ENCODE measurements at places on chromosomes 5 and 9.

- DNase-seq, result no peak
These were observed 219.5 kb downstream of the KCTD16 start for GRCh38 chr5:144390133-144390532.

GRCh38 chr5:17232405-17232804 is 15.0 kb downstream of the BASP1 start:
- no peak for DNase-seq

GRCh38 chr9:7507566-7508270 is 291.9 kb downstream of the DMAC1 start:
- no peak for DNase-seq

- DNase-seq, result no peak
These were observed 26.8 kb downstream of the FAM81B start for GRCh38 chr5:95417971-95418370.

DNA sequence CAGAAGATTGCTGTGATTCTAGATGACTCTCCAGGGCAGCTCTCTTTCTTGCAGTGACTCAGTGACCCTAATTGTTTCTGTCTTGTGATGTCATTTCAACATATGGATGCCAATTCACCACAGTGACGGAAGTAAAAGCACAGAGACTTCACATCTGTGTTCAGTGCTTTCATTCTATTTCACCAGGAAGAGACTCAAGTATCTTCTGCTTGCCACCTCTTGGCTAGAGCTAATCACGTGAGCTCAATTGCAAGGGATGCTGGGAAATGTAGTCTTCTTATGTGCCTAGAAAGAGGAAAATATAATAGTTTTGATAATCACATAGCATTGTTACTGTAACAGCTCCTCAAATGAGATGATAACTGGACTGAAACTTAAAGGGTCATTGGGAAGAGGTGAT is 453.3 kb upstream of the KLF4 start:
- no peak for DNase-seq

GRCh38 chr9:17222932-17223331 is 88.1 kb downstream of the CNTLN start:
- no peak for DNase-seq

DNA sequence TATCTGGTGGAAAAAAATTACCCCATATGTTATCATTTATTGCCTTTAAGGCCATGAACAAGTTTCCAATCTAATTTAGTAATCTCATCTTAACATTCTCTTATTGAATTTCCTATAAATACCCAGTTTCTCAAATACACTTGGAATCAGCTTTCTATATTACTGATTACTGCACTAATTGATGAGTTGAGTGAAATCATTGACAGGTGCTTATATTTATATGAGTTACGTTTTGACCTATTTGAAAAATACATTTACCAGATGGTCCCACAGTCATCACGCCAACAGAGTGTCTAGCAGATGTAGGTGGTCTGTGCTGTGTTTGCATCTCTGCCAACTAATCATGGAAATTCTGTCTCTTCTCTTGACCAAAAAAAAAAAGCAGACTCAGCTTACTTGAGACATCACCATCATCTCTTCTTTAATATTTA is 307.3 kb upstream of the NREP start:
- no peak for DNase-seq

GRCh38 chr5:14305045-14305444 is 161.9 kb downstream of the TRIO start:
- no peak for DNase-seq

GRCh38 chr9:34591248-34591916 is 1.9 kb upstream of the CNTFR start:
- peak; percentile 70 for DNase-seq

DNA sequence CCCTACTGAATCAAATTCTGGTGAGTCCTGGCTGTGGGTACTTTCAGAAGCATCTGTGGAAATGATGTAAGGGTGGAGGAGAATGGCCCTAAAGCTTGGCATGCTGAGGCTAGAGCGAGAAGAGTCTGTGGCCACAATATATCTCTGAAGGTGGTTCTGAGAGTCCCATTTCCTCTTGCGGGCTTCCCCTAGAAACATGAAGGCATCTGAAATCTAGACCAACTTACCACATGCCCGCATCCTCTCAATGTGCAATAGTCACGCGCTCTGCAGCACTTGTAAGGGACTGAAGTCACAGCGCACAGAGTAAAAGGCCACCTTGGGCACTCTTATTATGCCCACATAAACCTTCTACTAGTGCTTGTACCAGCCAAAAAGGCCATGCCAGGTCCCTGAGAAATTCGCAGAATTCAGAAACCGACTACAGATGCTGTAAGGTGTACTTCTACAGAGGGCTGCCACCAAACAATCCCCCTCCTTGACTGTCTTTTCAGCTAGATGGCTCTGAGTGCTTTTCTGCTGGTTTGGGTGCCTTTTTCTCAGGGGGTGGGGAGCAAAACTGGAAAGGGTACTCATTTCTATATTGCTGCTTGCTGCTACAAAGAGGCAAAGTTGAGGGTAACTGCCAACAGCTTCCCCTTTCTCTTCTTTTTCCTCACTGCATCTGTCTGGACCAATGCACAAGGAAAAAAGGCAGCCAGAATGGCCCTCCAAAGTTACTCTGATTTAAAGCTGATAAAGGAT is 107.3 kb downstream of the ZDHHC21 start:
- DNase-seq, result no peak

- no peak for DNase-seq
These were observed 81.2 kb downstream of the MRPS27 start for GRCh38 chr5:72238712-72239445.

DNA sequence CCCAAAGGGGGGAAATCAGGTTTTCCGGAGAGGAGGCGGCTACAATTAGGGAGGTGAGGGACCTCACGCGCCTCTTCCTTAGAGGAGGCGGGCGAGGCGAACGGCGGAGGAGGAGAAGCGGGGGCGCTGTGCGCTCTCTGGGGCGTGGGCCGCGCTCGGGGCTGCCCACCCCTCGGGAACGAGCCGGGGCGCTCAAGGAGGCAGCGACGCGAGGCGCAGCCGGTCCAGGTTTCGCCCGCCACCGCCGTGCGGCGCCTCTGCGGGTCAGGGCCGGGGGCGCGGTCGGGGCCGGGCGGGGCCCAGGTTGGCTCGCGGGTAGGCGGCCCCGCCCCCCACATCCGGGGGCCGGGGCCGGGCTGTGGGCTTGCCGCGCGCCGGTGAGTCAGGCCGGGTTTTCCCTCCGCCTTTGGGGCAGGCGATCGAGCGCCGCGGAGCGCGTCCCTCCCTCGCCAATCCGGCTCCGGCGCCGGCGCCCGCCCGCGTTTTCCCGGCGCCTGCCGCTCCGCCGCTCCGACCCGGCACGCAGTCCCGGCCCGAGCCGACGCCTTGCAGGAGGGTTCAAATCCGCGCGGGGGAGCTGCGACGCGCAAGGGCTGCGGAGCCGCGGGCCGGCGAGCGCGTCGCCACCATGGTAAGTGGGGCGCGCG is at the start of gene N4BP3:
N4BP3 (plus strand) TSS at position 392 of the 647 bp plus-strand sequence. CDS start 6,052 bp downstream, outside the sequence.
- peak; percentile 89 for DNase-seq

DNA sequence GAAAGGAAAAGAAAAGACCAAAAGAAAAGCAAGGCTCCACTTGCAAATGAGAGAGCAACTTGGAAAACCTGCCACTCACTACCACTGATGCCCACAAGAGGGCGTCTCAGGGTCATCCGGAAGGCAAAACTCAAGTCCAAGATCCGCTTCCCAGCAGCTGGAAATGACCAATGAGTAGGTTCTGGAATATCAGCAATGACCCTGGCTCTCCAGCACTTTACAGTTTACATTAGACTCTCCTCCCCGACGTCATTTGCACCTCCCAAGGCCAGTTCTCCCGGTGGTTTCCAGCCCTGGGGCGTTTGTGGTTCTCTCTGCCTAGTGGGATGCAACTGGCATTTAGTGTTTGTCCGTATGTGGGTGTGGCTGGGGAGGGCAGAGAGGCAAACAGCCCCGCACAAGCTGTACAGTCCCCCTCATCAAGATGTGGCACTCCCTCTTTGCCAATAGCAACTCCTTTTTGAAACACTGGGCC is 193.8 kb upstream of the ZNF618 start:
- DNase-seq, result no peak

- no peak for DNase-seq
These were observed 133.5 kb downstream of the SGCD start for GRCh38 chr5:156460471-156460870.

GRCh38 chr5:157266286-157267007 is 524 bp downstream of the CYFIP2 start:
- DNase-seq, result peak; percentile 77
